ENCODE measurements at places on chromosomes 5 and 9. TPM values are rescaled to one million over a fixed set of nuclear protein-coding genes. Genes with fewer than 3 reads are reported as not detected.

HRH2 gene
- total RNA-seq, result 5.5 TPM

IGIP gene
- total RNA-seq, result 0.48 TPM

DNA sequence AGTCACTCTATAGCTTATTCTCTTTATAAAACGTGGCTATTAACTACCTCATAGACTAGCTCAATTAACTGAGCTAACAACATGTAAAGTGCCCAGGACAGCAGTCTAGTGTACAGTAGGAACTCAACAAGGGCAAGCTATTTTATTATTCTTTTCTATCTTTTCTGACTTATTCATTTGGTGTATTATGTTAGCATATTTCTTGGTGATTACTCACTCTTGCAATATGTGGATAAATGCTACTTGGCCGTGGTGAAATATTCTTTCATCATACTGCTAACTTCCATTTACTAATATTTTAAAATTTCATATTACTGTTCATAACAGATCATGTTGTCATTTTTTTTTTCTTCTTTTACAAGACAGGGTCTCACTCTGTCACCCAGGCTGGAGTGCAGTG, 4.9 kb downstream of the SLC25A51 start:
- no peak for DNase-seq

DNA sequence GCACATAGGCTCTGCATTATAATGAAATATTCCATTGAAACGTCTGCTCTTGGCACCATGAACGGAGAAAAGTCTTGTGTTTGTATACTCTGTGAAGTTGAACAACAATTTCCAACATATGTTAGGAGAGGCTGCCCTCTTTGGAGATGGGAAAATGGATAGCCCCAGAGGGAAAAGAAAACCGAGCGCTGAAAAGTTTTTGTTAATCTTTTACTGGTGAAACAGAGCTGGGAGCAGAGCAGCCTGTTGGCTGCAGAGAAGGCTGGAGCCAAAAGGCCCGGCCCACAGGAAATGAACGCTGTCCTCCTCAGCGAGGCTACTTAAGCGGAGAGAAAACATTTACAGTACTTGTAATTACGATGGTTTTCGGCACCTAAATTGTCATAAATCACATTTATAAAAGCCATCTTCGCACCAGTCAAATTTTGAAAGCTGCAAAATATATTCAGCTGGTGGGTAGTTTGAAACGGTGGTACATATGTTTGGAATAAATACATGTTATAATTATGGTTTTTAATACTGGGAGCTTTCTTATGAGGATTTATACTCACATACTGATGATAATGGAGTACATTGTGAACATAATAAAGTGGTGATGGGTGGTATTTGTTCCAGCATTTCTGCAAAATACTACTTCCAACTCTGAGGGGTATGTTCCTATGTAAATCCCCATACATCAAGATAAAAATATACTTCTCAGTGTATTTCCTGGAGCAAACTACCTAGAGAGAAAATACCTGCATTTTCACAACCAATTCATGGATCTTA, 129.6 kb upstream of the CNTLN start:
- no peak for DNase-seq

GRCh38 chr5:173714551-173715428, 98.3 kb upstream of the BOD1 start:
- DNase-seq, result no peak

Data from H7 (cell line).